ENCODE measurements at places on chromosomes 7 and 10.
A peak's percentile ranks its signal among the peaks of the same experiment; 100 is the strongest.

GRCh38 chr7:20795881-20796280 is 9.2 kb upstream of the SP8 start:
- DNase-seq: no peak

GRCh38 chr10:59181668-59182067 is 5.2 kb downstream of the PHYHIPL start:
- DNase-seq: no peak

GRCh38 chr7:84251277-84251781 is 56.7 kb upstream of the SEMA3A start:
- DNase-seq: no peak

DNA sequence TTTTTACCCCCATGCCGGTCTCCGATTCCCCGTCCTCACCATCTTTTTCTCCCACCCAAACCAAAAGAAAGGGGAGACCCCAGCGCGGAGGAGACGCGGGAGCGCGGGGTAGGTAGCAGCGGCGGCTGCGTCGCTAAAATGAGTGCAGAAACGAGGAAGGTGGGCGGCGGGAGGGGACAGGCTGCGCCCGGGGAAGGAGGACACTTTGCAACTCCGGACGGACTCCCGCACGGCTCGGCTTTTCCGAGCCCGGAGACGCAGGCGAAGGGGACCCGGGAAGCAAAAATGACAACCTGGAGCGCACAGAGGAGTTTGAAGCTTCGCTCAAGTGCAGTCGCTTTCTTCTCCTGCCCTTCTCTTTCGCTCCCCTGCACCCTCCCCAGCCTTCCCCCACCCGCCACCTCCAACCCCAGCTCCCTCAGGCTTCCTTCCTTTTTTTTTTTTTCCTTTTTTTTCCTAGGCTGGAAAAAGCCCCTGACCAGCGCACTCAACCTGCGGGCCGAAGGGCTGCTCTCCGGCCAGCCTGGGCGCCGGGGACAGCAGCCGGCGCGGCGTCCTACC is 453 bp downstream of the SFMBT2 start:
- peak; percentile 35 for DNase-seq

DNA sequence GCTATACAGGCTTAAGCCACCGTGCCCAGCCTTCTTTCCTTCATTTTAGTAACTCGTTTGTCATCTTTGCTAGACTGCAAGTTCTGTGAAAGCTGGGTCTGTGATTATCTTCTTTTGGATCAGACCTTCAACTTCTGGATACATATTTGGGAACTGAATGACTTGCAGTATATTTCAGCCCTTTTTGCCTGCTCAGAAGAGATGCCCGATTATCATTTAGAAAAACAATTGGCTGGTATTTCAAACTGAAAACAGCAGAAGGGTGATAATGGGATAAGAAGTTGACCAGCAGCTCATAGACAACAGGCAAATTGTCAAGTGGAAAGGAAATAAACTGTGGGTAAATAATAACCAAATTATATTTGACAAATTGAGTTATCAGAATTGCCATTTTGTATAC is 14.6 kb downstream of the RSBN1L start:
- no peak for DNase-seq

DNA sequence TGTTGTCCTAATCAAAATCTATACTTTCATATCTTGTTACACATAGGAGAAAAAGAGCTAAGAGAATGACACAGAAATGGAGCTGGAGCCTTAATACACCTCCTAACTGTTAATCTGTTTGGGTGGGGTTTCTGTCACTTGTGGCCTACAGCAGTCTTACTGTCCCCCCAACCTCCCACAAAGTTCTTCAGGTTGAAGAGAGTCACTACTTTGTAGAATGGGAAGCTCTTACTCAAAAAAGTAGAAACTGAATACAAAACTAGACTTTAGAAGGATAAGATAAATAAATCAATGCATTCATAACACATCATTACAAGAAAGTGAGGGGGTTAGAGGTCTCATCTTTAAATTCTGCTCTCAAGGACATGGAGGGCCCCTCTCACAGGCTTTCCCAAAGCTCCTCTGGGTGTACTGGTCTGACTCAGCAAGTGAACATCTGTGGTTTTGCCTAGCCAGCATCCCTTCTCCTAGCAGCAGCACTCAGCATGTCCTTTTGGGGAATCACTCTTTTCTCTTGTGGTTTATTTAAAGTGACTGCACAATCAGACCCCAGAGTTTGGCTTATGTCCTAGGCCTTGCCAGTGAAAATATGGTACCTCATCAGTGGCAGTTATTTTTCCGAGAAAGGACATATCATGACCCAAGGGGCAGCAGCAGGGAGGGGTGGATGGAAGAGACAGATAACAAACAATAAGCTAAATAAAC is 2.0 kb upstream of the BLVRA start:
- no peak for DNase-seq

All from stimulated activated CD4-positive, alpha-beta T cell treated with anti-CD3 and anti-CD28 coated beads, Interleukin-4, amount 100 ng/mL, for 4 hours (primary cell).